ENCODE measurements at places on chromosomes 6 and 20.
A peak's percentile ranks its signal among the peaks of the same experiment; 100 is the strongest.

- peak; percentile 7 for DNase-seq
Measured at GRCh38 chr6:136989571-136990241, 55.1 kb downstream of the IL20RA start.

DNA sequence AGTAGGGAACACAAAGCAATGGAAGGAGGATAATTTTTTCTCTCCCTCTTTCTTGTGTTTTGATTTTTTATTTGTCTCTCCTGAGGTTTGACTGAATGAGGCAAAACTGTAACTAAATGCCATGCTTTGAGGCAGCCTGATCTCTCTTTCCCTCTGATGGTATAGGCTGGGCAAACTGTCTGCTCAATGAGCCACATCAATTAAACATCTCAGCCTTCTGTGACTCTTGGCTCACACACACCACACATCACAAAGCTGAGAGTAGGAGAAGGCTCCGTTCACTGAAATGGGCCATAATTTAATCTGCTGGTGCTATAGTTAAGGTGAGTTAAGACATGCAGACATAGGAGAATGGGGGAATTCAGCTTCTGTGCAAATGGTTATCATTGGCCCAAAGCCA, 28.1 kb upstream of the SCGN start:
- no peak for DNase-seq

GRCh38 chr20:23746321-23746720, 4.4 kb downstream of the CST1 start:
- DNase-seq = no peak

DNA sequence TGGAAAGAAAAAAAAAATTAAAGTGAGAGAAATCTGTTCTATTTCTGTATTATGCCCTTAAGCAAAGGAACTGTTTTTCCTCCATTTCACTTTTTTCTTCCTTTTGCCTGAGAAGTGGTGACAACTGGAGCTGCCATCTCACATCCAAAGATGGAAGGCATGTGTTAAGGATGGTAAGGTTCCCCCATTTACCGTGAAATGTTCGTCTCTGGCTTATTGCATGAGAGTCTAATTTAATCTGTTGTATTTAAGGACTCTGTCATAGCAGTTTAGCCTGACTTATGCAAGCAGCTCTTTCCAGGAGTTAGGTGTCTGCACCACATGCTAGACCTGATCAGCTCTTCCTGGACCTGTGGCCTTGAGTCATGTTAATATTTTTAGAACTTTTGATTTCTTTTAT, 389.5 kb upstream of the MAP3K7 start:
- DNase-seq = no peak

- DNase-seq = no peak
Measured at GRCh38 chr20:3161316-3162079, 1.8 kb upstream of the FASTKD5 start.

- DNase-seq = no peak
Measured at GRCh38 chr20:58545565-58546415, 30.6 kb upstream of the APCDD1L start.

- DNase-seq = no peak
Measured at GRCh38 chr6:14727494-14728395, 518.1 kb upstream of the JARID2 start.

DNA sequence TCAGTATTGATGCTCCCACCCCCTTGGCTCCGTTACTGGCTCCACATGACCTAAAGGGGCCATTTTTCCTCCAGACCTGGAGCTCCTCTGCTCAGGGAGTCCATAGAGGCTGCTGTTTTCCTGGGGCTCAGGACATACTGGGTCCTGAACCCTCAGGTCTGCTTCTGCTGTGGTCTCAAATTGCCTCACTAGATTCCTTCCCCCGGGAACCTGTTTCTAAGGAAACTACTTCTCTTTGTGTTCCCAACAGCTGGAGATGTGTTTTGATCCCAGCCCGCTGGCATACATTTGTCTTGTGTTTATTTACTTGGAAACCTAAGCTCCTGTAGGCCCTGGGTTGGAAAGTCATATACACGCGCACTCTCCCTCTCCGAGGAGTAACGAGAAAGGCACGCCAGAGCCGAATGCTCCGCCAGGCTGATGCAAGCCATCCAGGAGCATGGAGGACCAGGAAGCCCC, 222.8 kb downstream of the UST start:
- peak; percentile 62 for DNase-seq

- no peak for DNase-seq
Measured at GRCh38 chr6:167767715-167768107, 59.0 kb upstream of the AFDN start.

GRCh38 chr20:6599876-6600735, 167.4 kb upstream of the BMP2 start:
- no peak for DNase-seq

DNA sequence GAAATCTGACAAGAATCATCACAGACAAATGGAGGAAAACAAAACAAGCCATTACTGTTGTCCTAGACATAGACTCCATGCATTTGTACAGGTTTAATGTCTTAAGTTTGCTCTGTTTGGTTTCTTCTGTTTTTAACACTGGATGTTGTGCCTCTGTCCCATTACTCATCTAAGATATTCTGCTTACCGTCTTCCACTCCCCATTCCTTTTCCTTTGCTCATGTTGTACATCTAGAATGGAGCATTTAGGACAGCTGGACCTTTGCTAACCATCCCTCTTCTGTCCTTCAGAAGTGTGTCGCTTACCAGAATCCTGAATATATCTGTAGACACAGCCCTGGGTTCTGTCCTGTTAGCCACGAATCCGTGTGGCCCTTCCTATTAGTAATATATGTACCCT, 35.2 kb downstream of the RAB22A start:
- no peak for DNase-seq

DNA sequence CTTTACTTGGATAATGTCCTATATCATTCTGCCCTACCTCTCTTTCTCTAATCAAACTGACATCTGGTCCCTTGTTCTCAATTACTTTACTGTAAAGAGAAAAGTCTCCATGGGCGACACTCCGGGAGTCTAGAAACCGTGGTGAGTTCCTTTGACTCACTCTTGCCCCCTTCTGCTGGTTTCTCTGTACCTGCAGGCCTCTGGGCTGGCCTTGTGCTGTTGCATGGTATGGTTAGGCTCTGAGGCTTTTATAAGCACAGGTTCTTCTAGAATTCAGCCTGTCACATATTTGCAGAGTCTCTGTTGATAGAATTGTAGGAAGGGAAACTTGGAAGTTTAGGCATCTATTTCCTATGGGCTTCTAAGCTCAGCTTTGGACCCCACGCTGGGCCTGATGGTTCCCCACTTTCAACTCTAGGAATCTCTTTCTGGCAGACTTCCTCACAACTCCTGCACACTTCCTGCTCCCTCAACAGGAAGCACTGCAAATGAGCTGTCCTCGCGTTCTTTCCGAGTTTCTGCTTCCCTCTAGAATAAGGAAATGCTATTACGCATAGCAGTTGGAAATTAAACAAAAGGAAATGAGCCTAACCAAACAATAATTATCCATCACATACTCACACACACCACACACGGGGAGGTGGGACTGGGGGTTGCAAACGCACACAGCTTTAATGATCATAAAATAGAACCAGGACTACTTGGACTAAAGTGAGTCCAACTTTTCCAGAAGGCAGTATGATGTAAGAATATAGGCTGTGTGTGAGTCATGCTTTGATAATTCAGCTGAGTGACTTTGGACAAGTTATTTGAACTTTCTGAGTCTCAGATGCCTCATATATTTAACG, 683.3 kb downstream of the QKI start:
- DNase-seq = peak; percentile 20

DNA sequence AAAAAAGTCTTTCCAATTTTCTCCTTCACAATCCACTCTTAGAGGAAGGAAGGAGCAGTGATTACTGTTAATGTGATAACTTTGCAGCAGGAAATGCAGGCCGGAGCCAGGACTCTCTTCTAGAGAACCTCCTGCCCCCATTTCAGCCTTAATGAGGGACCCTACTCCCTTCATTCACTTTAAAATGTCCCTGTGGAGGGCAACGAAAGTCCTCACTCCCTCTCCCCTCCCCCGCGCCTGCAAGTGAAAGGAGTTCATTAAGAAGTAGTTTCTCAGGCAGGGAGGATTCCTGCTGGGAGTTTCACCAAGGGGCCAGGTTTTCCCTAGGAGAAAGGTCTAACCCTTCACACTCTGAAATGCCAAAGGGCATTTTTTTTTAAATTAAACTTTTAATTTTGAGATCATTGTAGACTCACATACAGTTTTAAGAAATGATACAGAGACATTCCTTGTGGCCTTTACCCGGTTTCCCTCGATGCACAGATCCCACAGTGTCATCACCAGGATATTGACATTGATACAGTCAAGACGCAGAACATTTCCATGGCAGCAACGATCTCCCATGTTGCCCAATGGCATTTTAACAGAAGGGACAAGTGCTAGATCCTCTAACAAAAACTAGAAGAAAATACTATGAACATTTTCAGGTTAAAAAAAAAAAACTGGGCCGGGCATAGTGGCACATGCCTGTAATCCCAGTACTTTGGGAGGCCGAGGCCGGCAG, 6.8 kb upstream of the COMMD7 start:
- DNase-seq = no peak

GRCh38 chr6:131858765-131859415, 51.1 kb downstream of the ENPP1 start:
- DNase-seq = no peak

DNA sequence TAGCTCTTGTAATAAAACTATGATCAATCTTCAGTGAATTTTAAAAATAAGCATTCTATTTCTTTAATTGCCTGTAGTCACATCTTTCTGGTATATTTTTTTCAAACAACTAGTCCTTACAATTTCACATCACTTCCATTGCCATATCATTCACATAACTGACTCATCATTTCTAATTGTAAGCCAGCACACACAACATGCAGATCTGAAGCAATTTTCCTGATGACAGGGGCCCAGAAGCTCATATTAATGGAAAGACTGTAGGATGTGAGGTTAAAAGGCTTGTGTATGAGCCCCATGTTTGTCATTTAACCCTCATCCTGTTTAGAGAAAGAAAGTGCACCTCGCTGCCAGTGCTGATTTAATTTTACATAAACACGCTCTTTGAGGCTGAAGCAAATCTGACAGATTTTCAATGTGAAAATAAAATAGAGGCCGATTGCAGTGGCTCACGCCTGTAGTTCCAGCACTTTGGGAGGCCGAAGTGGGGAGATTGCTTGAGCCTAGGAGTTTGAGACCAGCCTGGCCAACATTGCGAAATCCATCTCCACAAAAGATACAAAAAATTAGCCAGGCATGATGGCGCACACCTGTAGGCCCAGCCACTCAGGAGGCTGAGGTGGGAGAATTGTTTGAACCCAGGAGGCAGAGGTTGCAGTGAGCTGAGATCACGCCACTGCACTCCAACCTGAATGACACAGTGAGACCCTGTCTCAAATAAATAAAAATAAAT, 40.1 kb upstream of the LTV1 start:
- no peak for DNase-seq
